ENCODE measurements at places on chromosomes 16 and 17.

DNA sequence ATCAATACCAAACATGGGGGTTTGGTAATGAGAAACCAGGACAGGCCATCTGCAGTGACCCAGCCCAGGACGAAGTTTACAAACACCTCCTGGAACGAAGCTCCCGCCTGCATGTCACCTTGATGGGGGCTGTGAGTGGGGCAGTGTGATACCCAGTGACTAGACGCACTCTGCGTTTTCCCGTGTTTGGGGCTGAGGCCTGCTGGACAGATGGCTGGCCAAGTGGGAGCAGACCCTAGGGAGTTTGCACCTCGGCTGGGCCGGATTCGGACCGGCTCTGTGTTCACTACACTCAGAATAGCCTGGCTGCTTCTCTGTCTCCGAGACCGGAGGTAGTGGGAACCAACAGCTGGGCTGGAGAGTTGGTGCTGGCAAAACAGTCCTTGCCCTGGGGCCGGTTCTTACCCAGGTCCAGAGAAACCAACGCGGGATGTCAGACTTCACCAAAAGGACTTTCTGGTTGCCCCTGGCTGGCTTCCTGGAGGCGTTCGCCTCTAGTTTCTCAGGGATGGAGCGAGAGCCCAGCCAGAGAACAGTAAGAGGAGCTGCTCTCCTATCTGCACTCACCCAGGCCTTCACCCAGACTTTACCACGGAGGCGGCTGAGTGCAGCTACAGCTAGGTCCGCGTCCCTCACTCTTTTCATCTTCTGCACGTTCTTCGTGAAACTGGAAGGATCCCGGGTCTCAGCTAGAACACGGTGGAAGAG is 20.4 kb downstream of the CARHSP1 start:
- no peak for DNase-seq

DNA sequence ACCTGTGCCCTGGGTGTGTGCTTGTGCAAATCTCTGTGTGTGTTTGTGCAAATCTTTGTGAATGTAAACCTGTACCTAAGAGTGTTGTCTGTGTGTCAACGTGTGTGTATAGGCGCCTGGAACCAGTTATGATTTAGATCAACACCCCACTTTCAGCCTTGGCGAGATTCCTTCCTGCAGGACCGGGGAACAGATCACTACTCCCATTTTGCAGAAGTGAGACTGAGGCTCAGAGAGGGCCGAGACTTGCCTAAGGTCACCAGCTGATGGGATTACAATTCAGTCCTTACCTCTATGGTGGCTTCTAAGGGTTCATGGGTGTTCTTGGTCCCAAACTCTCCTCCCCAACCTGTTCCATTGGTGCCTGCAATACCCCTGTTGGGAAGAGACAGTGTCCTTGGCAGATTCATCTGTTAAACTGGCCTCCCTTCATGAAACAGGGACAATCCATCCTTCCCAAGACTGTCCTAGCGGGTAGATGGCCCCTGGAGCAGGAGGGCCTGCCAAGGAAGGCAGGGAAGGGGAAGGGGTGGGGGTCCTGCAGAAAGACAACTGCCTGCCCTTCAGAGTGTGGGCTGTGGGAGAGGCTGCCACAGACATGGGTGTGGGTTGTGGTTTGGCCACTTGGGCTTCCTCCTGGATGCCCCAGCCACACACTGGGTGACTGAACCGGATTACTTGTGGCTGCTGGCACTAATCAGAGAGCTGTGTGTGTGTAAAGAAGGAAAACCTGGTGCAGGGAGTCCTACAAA is 6.9 kb upstream of the MAPK7 start:
- no peak for DNase-seq

GRCh38 chr17:49580981-49581647 is 5.4 kb downstream of the NXPH3 start:
- no peak for DNase-seq

- peak; percentile 14 for DNase-seq
These were observed 10.6 kb upstream of the TMIGD1 start for GRCh38 chr17:30344283-30345088.

- DNase-seq, result no peak
These were observed 56.1 kb upstream of the STAC2 start for GRCh38 chr17:39281806-39282205.

DNA sequence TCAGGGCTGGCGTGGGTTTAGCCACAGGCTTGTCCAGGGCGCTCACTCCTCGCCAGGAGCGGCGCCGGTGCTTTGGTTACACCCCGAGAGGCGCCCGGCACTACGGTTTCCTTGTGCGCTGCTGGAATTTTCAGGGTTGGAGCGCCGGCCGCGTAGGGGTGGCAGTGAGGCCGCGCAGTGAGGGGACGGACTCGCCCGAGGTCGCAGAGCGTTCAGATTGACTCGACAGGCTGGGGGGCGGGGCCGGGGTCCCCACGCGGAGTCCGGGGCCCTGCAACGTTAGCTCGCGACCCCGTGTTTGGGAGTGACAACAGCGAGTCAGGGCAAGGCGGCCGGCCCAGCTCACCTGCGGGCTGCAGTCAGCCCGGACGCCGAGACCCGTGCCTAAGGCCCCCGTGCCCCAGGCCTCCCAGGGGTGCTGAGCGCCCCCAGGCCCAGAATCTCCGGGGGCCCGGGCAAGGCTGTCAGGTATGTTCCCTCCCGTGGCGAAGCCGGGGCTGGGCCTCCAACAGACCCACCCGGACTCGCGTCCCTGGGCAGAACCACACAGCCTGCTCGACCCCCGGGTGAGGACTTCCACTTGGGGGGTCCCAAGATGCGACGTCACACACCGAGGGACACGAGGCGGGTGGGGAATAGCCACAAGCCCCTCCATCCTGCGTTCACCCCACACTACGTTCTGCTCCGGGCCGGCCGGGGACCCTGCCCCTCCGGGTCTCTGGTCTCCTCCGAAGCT is 1.3 kb upstream of the ACTG1 start:
- peak; percentile 36 for DNase-seq

DNA sequence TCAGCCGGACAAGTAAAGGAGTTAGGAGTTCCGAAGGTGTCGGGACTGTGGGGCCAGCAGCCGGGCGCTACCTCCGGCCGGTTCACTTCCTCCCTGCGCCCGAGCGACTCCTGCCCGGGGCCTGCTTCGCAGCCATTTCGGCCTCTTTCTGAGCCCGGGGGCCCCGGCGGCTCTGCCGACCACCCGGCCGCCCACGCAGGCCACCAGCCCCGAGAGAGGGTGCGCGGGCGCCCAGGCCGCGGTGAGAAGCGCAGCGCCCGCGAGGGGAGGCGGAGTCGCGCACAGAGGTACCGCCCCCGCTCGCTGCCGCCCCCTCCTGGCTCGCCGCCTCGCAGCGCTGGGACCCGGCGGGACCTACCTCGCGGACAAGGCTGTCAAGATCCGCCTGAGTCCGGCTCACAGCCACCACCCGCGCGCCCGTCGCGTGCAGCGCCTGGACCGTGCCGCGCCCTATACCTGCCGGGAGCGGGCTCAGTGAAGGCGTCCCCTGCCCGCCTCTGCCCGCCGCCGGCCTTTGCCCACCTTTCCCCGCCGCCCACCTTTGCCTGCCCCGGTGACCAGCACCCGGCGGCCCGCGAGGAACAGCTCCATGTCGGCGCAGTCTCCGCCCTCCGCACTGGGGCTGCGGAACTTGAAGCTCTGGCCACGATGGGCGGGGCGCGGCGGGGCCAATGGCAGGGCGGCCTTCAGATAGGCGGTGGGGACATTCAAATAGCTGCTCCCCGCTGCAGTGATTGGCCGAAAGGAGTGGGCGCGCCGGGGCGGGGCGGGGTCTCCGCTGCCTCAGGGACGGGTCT is at the start of gene DCXR:
TSS of gene DCXR (minus strand) at position 606 of the 797 bp plus-strand sequence. CDS start at position 591, 15 bp downstream.
- peak; percentile 97 for DNase-seq

GRCh38 chr17:48026502-48027321 is 10.9 kb downstream of the COPZ2 start:
- peak; percentile 78 for DNase-seq

DNA sequence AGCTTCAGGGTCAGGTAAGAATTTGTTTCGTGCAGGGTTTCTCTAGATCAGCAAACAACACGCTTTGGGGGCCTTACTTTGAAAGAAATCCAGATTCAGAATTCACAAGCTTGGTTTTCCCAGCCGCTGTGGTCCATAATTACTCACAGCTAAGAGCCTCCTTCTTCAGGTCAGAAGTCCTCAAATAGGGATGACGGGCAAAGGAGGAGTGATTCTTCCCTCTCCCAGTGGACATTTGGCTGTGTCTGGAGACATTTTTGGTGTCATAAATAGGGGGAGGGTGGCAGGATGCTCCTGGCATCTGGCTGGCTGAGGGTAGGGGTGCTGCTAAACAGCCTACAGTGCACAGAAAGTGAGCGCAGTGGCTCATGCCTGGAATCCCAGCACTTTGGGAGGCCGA is 48.6 kb upstream of the USP7 start:
- no peak for DNase-seq

GRCh38 chr17:32590974-32591373 is 104.2 kb downstream of the CDK5R1 start:
- no peak for DNase-seq

- no peak for DNase-seq
These were observed 156.6 kb downstream of the PHKB start for GRCh38 chr16:47617732-47618131.

GRCh38 chr17:57518587-57519581 is 226.2 kb downstream of the CCDC182 start:
- DNase-seq, result peak; percentile 68

- no peak for DNase-seq
These were observed 19.0 kb downstream of the SPIRE2 start for GRCh38 chr16:89847051-89847939.

GRCh38 chr17:11943759-11944347 is 53.4 kb downstream of the ZNF18 start:
- DNase-seq, result no peak

- no peak for DNase-seq
These were observed 52.8 kb downstream of the NDEL1 start for GRCh38 chr17:8488491-8488890.

DNA sequence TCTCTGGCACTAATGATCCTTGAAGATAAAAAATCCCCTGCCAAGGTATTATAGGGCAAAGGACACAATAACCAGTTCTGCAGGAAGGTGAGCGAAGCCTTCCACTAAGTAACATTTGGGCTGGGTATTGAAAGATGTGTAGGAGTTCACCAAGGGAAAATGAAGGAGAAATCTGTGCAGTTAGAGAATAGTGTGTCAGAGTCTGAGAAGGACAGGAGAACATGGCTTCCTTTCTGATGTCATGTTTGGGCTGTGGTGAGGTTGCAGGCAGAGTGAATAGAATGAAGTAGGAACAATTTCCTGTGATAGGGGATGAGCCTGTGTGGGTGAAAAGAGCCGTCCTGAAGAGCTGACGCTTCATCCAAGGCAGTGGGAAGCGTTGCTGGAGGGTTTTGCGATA is 24.1 kb upstream of the CIITA start:
- no peak for DNase-seq

DNA sequence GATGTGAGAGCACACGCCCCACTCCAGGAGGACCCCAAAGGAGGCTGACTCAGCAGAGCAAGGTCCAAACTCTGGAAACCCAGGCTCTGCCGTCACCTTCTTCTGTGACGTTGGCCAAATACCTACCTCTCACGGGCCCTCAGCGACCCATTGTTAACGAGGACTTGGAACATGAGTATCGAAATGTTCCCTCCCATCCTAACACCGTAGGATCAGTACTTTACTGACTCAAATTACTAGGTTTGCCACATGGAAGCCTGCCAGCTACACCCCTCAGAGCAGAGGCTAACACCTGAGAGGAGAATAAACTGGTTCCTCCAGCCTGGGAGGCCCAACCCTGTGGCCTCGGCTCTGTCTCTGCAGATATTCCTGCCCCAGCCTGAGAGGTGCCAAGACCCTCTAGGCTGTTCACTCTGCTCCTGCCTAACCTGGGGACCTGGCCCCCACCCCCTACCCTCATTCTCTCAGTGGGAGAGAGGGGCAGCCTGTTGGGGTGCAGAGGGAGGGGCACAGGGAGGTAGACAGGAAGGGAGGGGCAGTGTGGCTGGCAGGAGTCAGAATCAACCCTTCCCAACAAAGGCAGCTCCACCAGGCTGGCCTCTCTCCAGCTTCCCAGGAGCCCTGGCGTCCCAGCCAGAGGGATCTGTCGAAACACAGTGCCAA is 4.4 kb downstream of the PITPNM3 start:
- DNase-seq, result no peak

GRCh38 chr16:4325253-4325758 is 9.4 kb downstream of the GLIS2 start:
- no peak for DNase-seq

- no peak for DNase-seq
These were observed 210.4 kb upstream of the IRX5 start for GRCh38 chr16:54720259-54720658.

- DNase-seq, result peak; percentile 2
These were observed 69.2 kb upstream of the DOC2B start for GRCh38 chr17:250487-251300.

- no peak for DNase-seq
These were observed 151.6 kb upstream of the ASIC2 start for GRCh38 chr17:33444731-33445130.

- DNase-seq, result no peak
These were observed 164.0 kb upstream of the HS3ST3A1 start for GRCh38 chr17:13765701-13766100.

GRCh38 chr17:48600244-48601098 is 4.3 kb downstream of the HOXB6 start:
- DNase-seq, result no peak

- no peak for DNase-seq
These were observed 8.6 kb downstream of the GNA13 start for GRCh38 chr17:65047941-65048340.

GRCh38 chr17:151004-151403 is 13.6 kb downstream of the SCGB1C2 start:
- no peak for DNase-seq

DNA sequence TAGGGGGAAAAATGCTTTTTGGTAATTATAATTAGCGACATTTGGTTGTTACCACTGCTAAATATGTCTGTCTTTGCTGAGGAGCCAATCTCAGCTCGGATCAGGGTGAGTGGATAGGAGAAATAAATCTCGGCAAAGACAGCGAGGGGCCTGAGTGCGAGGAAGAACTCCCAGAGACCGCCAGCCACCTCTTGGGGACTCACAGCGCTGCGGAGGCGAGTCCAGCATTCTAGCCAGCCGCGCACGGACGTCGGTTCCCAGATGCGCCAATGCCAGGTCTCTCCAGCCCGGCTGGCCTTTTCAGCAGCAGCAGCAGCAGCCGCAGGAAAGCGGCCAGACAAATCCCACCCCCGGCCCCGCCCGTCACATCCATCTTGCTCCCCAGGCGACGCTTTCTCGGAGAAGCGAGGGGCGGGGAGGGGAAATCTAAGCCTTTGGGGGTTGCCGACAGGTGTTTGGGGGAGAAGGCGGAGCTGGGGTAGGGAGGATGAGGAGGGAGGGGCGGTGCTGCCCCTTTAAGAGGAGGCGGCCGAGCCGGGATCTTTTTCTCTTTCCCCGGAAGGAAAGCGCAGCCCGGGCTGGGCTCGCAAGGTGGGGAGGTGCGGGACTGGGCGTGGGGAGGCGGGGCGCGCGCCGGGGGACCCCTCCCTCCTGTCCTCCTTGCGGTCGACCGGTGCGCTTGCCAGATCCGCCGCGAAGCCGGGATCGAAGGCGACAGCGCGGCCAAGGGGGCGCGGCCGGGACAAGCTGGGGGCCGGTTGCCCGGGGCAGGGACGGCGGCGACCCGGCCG is at the start of gene ITGA3:
TSS of gene ITGA3 (plus strand) at position 685 of the 791 bp plus-strand sequence. CDS start 330 bp downstream, outside the sequence.
- DNase-seq, result peak; percentile 55
